SIG-M5 (cell line): ENCODE measurements at places on chromosomes 4 and X.

DNA sequence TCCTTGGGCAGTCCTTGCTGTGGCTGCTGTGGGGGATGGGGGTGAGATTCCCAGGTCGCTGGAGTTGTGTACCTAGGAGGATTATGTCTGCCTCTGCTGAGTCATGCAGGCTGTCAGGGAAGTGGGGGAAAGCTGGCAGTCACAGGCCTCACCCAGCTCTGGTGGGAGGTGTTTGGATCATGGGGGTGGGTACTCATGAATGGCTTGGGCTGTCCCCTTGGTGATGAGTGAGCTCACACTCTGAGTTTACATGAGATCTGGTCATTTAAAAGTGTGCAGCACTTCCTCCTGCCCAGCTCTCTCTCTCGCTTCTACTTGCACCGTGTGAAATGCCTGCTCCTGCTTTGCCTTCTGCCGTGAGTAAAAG lies 24.6 kb upstream of the PDLIM3 start:
- DNase-seq = no peak

GRCh38 chr4:89123451-89123851 lies 12.1 kb downstream of the TIGD2 start:
- no peak for DNase-seq

DNA sequence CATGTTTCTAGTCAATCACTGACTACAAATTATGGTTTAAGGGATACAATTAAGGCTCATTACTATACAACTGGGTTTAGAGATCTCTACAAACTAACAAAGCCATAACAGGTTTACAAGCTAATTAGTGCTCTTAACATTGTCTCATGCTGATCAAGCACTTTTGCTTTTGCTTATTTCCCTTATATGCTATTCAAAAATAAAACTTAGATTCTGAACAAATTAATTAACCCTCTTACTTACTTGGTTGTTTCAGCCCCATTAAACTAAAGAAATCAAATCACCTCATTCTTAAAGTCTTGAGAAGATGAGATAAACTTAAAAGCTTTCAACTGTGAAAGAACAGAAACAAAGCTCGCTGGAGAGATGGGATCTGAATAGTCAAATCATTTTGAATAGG lies 2024.5 kb upstream of the ADGRL3 start:
- no peak for DNase-seq

DNA sequence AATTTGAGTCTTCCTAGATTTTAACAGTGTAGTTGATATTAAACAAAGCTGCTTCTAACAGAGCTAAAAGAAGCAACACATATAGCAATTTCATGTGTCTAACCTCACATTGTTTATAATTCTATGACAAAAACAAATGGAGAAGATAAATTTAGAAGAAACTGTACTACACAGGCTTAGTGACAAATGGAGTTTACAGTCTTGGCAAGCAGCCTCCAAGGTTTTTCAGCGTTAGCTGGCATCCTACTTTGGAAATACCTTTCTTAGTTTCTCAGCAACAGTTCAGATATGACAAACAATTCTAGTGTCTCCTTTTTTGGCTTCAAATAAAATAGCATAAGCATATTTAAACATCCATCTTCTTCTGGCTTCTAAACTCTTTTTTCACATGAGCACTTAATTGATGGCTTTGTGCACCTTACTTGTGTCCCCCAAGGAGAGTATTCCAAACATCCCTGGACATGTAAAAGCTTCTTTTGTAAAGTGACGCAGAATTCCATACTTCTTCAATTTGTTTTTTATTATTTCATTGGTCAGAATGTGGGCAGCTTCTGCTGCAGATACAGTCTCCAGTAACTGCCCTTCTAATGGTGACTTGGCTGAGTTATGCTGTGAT lies 249.8 kb downstream of the ANTXR2 start:
- no peak for DNase-seq
